CD8-positive, alpha-beta memory T cell (primary cell): ENCODE measurements at places on chromosomes 12 and 14.

GRCh38 chr14:103442288-103442687 is 57.1 kb downstream of the MARK3 start:
- H3K27me3 ChIP-seq: no peaks in the 10 kb centered on the region
- H3K4me3 ChIP-seq: no peak overlapping the region
- DNase-seq: no peak
- H3K27ac ChIP-seq: no peak overlapping the region
- H3K4me1 ChIP-seq: peaks cover 6% of the 10 kb centered on the region

GRCh38 chr12:117072736-117073490 is 26.3 kb downstream of the TESC start:
- DNase-seq: no peak
- H3K27ac ChIP-seq: no peak overlapping the region
- H3K4me3 ChIP-seq: no peak overlapping the region

DNA sequence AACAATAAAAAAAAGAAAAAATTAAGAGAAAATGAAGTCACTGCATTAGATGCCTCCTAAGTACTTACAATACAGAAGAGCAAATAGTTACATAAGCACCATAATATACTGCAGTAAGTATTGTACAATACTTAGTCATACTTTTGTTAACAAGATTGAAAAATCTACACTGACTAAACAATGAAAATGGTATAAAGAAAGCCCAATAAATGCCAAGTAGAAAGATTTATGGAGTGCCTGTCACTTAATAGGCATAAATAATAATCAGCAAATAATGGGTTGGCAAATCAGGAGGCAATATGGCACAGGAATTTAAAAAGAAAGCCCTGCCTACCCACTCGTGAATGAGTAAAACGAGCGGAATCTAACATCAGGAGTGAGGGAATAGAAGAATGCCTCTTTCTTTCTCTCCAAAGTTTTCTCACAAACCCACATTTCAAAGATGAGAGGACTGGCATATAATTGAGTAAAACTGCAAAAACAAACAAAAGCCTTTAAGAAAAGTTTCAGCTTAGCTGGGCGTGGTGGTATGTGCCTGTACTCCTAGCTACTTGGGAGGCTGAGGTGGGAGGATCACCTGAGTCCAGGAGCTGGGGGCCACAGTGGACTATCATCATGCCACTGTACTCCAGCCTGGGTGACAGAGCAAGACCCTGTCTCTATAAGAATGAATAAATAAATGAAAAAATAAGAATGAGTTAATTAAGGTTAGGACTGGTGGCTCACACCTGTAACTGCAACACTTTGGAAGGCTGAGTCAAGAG is 36.1 kb downstream of the CRY1 start:
- no peaks in the 10 kb centered on the region for H3K27me3 ChIP-seq
- H3K4me1 ChIP-seq: no peaks in the 10 kb centered on the region
- no peaks in the 10 kb centered on the region for H3K36me3 ChIP-seq
- no peak for DNase-seq

- H3K27me3 ChIP-seq: no peaks in the 10 kb centered on the region
- peaks cover 18% of the 10 kb centered on the region for H3K4me1 ChIP-seq
- no peak overlapping the region for H3K4me3 ChIP-seq
- H3K36me3 ChIP-seq: no peaks in the 10 kb centered on the region
- H3K27ac ChIP-seq: peak overlapping the region; percentile 55
Observed at GRCh38 chr14:71142375-71143038, 235.2 kb downstream of the PCNX1 start.
